Right ventricle myocardium inferior (tissue), 1 donor: ENCODE measurements at places on chromosomes 2 and 18.

- DNase-seq, result no peak
Observed at GRCh38 chr2:200786826-200787225, 24.9 kb upstream of the BZW1 start.

DNA sequence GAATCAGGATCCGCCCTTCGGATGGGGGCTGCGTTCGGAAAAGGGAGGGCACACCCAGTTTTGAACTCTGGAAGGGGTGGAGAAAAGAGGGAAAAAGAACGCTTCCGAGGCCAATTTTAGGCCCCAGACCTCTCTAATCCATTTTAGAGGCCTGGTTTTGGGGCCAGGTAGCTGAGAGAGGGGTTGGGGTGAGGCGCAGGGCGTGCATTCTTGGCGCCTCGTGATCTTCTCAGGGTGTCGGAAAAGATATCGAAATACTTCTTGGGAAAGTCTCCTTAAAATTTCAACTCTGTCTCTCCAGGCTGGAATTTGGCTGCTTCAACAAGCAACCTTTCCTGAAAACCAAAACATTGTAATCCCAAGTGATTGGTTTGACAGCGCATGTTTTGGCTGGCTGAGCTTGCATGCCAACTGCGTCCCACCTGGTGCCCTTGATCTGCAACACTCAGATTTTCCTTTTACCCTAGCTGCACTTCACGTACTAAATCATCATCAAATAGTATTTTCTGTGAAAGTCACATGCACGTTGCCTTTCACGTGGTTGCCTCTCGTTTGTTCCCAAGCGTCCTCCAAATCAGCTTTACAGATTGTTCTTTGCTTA, 864 bp upstream of the XPO1 start:
- no peak for DNase-seq

GRCh38 chr2:14120376-14120775, 512.1 kb upstream of the LRATD1 start:
- DNase-seq, result no peak

DNA sequence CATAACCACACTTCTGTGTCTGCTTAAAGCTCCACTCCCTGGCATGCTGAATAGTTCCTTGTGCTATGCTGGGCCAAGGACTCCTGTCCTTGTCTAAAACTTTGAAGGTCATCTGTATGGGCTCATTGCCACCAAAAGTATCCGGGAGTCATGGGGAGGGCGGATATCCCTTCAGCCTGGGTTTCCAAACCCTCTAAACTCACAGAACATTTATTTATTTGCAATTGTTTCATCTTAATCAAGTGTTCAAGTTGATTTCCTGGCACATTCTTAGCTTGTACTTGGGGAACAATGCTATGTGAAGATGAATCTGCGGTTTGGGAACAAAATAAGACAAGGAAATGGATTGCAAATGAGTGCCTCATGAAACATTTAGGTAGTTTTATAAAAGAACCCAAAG, 1.8 kb downstream of the NOSTRIN start:
- DNase-seq, result no peak
